ENCODE measurements at places on chromosomes 13 and 19.
A peak's percentile ranks its signal among the peaks of the same experiment; 100 is the strongest.

DNA sequence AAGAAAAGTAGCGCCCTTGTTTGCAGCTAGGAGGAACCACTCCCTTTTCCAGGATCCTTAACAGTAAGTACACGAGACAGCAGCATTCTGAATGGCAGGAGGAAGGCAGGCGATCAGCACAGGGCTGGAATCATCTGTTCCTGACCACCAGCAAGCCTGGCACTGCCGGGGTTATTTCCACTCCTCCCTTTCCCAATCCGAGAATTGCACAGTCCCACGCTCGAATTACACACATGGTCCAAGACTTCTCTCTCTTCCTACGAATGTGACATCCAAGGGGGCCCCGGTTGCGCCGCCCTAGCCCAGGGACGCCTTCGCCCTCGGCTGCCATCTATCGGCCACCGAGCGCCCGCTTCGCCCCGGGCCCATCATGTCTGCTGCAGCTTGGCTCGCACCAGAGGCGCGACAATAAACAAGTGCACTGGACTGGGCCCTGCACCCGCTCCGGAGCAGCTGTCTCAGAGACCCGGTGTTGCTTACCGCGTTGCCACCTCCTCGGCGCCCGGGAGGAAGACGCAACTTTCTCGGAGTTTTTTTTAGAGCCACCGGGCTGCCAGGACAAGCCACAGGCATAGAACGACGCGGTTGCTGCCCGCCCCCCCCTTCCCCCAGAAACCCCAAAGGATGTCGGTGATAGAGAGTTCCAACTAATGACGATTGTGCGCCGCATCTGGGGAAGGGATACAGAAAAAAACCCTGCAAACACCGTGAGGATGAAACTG, at the start of gene SLITRK5:
TSS of gene SLITRK5 (plus strand) at position 341 of the 722 bp plus-strand sequence. CDS start 4,018 bp downstream, outside the sequence.
- H3K4me3 ChIP-seq, result peak within 1 kb of the TSS; percentile 20
- no peaks in the 10 kb centered on the region for H3K36me3 ChIP-seq
- DNase-seq, result peak; percentile 30
- no peak within 1 kb of the TSS for H3K27ac ChIP-seq
- H3K27me3 ChIP-seq, result peaks cover 55% of the 10 kb centered on the region

DNA sequence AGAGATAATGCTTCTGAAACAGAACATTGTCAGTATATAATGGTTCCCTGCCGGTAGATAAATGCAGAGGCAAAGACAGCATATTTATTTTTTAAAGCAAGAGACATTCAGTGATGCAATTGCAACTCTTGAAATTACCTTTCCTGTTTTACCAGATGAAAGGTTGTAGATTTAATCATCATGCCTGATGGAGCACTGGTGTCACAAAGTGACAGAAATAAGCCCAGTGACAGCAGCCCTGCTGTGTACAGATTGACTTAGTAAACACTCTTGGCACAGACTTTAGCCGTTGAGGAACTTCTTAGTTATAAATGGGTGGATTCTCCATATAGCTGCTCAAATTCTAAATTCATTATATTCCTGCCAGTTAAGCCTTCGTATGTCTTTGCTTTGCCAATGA, 172.5 kb downstream of the ITGBL1 start:
- no peak overlapping the region for H3K4me3 ChIP-seq
- H3K4me1 ChIP-seq, result peaks cover 4% of the 10 kb centered on the region
- no peaks in the 10 kb centered on the region for H3K36me3 ChIP-seq
- DNase-seq, result no peak
- H3K27me3 ChIP-seq, result no peaks in the 10 kb centered on the region

DNA sequence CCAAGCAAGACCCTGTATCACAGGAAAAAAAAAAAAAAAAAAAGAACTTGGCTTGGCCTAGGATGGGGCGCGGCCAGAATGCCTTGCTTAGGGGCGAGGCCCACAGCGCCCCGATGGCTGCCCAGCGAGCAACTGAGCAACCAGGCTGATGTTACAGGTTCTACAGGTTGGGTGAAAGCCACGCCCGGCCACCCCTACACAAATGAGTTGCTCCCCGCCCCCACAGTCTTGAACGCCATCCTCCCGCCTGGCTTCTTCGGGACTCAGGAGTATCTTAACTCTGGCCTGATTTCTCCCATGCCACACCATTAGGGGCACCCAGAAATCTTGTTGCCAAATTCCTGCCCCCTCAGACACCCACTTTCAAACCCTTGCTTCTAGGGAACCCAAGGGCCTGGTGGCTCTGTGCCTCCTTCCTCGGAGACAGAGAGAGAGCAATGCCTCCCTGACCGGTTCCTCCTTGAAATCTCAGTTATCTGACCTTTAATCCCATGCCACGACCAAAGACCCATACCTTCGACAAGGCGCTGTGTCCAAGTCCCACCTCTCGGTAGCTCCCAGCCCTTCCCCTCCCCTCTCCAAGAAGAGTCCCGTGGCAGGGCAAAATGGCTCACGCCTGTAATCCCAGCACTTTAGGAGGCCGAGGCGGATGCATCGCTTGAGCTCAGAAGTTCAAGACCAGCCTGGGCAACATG, 1.1 kb upstream of the CBLC start:
- H3K27me3 ChIP-seq, result no peaks in the 10 kb centered on the region
- DNase-seq, result no peak
- peaks cover 4% of the 10 kb centered on the region for H3K4me1 ChIP-seq
- no peaks in the 10 kb centered on the region for H3K36me3 ChIP-seq
- no peak overlapping the region for H3K4me3 ChIP-seq

- no peak overlapping the region for H3K27ac ChIP-seq
- no peaks in the 10 kb centered on the region for H3K4me1 ChIP-seq
- no peak overlapping the region for H3K4me3 ChIP-seq
- no peaks in the 10 kb centered on the region for H3K27me3 ChIP-seq
- no peaks in the 10 kb centered on the region for H3K36me3 ChIP-seq
Measured at GRCh38 chr13:104875038-104875754, 1660.3 kb downstream of the EFNB2 start.

DNA sequence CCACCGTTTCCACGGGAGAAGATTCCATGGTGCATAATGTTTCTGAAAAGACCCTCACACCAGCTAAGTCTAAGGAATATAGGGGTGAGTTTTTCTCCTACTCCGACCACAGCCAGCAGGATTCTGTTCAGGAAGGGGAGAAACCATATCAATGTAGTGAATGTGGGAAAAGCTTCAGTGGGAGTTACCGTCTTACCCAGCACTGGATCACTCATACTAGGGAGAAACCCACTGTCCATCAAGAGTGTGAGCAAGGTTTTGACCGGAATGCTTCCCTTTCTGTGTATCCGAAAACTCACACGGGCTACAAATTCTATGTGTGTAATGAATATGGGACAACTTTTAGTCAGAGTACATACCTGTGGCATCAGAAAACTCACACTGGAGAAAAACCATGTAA, 19.1 kb downstream of the ZNF473 start:
- DNase-seq, result no peak
- no peak overlapping the region for H3K4me3 ChIP-seq
- H3K36me3 ChIP-seq, result peaks cover 62% of the 10 kb centered on the region
- peaks cover 3% of the 10 kb centered on the region for H3K4me1 ChIP-seq
- H3K27ac ChIP-seq, result no peak overlapping the region
